ENCODE measurements at places on chromosomes 3 and 15. TPM values are rescaled to one million over a fixed set of nuclear protein-coding genes. Genes with fewer than 3 reads are reported as not detected.
A peak's percentile ranks its signal among the peaks of the same experiment; 100 is the strongest.

- peak; percentile 92 for DNase-seq
Observed at GRCh38 chr15:65862682-65863081, 6.6 kb upstream of the RAB11A start.

- DNase-seq = no peak
Observed at GRCh38 chr15:101447561-101448071, 41.9 kb downstream of the PCSK6 start.

The MESP1 gene
- total RNA-seq = 0.47 TPM

The NME9 gene
- not detected for total RNA-seq
